ENCODE measurements at places on chromosomes 12 and 14.
A peak's percentile ranks its signal among the peaks of the same experiment; 100 is the strongest.

DNA sequence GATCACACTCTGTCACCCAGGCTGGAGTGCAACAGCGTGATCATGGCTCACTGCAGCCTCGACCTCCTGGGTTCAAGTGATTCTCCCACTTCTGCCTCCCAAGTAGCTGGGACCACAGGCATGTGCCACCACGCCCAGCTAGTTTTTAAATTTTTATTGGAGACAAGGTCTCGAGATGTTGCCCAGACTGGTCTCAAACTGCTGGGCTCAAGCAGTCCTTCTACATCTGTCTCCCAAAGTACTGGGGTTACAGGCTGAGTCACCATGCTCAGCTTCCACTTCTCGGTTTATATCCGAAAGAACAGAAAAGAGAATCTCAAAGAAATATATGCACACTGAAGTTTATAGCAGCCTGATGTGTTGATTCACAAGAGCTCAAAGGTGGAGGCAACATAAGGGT, 107.5 kb downstream of the SCARB1 start:
- DNase-seq = no peak

- no peak for DNase-seq
These were observed 991.6 kb upstream of the TMEM132C start for GRCh38 chr12:127275416-127275815.

- DNase-seq = peak; percentile 80
These were observed 32.2 kb downstream of the SUSD6 start for GRCh38 chr14:69643430-69644200.

- DNase-seq = no peak
These were observed 310.6 kb downstream of the VRK1 start for GRCh38 chr14:97107760-97108159.

DNA sequence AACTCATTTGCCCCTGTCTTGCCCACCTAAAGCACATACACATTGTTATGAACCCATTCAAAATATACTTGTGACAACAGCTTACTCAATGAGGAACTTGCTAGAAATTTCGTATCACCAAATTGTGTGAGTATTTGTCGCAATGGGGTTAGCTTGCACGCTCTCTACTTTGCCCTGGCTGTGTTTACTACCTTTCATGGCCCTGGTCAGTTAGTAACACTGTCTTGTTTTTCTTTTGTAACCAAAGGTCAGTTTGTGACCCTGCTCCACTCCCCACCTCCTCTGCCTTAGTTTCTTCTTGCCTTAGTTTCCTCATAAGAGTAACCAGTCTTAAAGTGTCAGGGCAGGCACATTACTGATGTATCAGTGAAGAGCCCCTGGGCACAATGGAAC, 205.8 kb upstream of the EEA1 start:
- no peak for DNase-seq

DNA sequence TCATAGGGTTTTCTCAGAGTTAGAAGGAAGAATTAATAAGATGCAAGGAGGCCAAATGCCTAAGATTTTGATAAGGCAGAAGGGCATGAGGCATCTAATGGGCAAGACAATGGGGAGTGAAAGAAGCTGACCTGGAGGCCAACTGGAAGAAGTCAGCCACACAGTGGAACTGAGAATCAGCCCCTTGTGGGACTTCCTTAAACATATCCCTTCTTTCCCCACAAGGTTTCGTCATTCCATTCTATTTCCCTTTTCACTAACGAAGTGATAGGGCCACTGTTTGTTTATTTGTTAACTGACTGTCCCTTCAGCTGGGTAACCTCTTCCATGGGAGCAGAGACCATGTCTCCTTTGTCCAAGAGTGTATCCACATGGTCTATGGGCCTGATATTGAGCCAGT, 86.2 kb downstream of the HELB start:
- DNase-seq = no peak

DNA sequence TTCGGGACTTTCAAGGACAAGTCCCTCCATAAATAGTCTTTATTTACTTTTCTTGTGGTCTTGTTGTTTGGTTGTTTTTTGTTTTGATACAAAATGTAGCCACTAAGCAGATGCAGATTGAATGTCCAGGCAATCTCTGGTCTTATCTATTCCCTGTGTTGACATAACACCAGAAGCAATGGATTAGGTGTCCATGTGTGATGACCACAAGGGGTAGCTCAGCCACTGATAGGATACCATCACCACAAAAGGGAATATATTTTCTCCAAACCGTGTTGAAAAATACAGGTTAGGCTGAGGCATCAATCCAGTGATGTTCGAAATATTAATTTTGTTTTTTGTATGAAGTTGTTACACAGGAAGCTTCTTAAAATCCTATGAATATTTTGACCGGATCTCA, 196.3 kb downstream of the EPS8 start:
- DNase-seq = no peak

- no peak for DNase-seq
These were observed 3.9 kb downstream of the ANO4 start for GRCh38 chr12:100798286-100799160.

GRCh38 chr14:22502007-22502406, 87.0 kb downstream of the DAD1 start:
- no peak for DNase-seq

DNA sequence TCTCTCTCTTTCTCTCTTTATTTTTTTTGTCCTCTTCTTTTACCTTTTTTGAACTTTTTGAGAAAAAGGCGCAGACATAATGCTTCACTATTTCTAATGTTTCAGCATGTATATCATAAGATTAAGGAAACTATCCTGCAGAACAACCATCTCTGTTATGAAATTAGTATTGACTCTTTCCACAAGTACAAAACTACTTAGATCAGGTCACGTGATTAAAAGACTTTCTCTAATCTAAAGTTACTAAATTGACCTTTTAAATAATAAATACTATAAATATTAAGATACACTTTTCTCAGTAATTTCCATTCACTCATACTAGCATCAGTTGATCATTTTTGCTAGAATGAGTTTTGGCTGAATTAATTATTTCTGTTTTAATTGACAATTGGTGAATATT, 844.5 kb upstream of the LRFN5 start:
- no peak for DNase-seq

GRCh38 chr12:2355198-2355597, 302.4 kb downstream of the CACNA1C start:
- DNase-seq = no peak

DNA sequence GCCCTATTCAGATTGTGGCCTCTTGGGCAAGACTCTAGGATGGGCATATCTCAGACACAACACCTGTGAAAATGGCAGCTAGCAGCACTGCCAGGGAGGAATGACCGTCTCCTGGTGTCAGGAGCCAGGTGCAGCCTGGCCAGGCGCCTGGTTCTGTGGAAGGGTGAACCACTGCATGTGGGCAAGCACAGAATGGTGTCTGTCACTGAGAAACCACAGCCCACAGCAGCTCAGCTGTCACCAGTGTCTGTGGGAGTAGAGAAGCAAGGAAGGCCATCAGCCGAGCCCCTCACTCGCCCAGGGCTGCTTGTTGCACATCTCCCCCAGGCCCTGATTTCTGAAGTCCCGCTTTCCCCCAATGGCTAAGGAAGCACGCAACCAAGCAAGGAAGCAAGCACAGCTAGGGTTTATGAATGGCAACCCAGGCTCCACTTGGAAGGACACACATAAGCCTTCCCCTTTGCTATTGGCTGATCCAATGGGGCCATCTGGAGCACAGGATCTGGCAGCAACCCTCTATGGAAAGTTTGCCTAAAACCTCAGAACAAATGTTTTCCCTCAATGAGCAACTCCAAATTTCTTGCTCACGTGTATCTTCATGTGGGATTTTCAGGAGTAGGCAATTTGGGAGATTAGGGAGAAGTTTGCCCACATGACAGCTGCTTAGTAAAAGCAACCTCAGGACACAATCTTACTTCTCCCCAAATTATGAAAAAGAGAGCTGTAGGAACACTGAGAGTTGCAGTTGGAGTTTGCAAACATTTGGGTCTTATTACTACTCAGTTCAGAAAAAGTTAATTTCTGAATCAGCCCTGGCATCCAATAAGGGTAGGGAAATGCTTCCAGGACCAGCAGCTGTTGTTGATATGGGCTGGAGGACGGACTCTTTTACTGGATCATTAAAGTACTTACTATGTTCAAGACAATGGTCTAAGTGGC, 44.7 kb downstream of the GPHB5 start:
- no peak for DNase-seq

GRCh38 chr12:138898-139534, 72.4 kb downstream of the IQSEC3 start:
- peak; percentile 73 for DNase-seq

All from upper lobe of right lung (tissue), 1 donor.